Kidney tubule cell (primary cell): ENCODE measurements at places on chromosomes 6 and 20.

GRCh38 chr6:110322874-110323242 is 35.3 kb downstream of the METTL24 start:
- no peak for DNase-seq

GRCh38 chr6:154508573-154509375 is 1.7 kb downstream of the CNKSR3 start:
- DNase-seq = peak; percentile 86

- DNase-seq = peak; percentile 48
Measured at GRCh38 chr20:51014797-51015722, 7.8 kb downstream of the KCNG1 start.

GRCh38 chr6:94227741-94228140 is 808.4 kb upstream of the EPHA7 start:
- DNase-seq = no peak

GRCh38 chr20:62776692-62777527 is 19.4 kb upstream of the MRGBP start:
- peak; percentile 74 for DNase-seq
